ENCODE measurements at places on chromosomes 6 and 20.
A peak's percentile ranks its signal among the peaks of the same experiment; 100 is the strongest.

DNA sequence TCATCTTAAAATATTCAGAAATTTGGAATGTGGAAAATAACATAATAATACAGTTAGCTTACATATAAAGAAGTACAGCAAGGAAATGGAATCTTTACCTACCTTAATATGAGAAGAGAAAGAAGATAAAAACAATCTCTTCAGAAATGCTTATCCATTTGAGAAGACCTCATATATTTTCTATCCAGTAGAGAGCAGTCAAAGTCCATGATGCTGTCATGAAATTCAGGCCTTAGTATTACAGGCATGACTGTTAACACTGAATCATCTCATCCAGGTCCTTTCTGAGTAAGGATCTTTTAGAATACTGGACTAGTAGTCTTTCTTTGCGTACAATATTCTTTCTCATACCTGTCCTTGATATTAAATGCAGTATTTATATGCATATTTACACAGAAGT lies 713.4 kb downstream of the CD109 start:
- no peak for DNase-seq

DNA sequence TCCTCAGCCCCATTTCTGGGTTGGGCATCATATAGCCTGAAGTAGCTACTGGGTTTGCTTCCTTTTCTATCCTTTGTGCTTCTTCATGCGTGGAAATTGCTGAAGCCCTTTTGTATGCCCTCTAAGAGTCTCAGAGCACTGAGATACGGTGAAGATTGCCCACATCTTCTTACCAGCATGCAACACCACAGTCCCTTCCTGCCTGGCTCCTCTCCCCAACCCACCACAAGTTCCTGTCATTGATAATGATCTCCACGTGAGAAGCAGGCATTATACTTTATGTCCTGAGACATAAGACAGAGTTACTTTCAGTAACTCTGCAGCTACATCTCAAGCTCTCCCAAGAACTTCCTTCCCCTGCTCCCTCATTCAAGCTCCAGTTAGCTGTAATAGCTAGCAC lies 15.8 kb upstream of the PLCB4 start:
- no peak for DNase-seq

DNA sequence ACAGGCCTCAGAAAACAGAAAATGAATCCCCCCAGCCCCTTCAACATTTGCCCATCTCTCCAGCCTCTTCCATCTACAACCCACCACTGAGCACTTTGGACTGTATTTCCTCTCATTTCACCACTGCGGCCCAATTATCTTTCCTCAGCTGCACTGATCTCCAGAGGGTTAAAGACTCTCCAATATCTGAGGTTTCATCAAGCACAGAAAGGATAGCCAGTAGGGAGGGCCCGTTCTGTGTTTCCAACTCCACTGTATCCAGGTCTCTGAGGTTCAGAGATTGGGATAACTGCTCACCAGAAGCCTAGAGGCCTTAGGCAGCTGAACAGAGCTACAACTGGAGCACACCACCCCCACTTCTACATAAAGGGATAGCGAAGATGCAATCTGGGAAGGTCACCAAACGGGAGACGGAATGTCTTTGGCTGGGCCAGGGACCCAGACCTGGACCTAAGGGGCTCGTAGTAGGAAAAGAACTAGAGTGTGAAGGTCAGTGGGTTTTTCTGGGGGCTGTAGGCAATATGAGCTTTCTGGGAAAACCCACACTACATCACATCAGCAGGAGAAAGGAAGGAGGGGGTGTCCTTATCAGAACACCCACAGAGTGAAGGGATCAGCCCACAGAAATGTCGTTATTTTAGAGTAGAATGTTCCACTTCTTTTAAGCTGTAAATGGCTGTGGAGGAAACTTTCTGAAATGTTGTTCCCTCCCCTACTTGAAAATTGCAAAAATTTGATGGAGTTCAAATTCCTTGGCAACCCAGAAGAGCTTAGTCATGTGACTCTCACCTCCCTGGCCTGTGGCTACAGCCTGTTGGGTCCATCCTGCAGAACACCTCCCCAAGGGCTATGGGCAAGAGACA lies 7.3 kb downstream of the KCNK5 start:
- no peak for DNase-seq

- no peak for DNase-seq
Measured at GRCh38 chr6:39984051-39984450, 49.8 kb upstream of the MOCS1 start.

- no peak for DNase-seq
Measured at GRCh38 chr6:121851056-121851455, 415.6 kb downstream of the GJA1 start.

DNA sequence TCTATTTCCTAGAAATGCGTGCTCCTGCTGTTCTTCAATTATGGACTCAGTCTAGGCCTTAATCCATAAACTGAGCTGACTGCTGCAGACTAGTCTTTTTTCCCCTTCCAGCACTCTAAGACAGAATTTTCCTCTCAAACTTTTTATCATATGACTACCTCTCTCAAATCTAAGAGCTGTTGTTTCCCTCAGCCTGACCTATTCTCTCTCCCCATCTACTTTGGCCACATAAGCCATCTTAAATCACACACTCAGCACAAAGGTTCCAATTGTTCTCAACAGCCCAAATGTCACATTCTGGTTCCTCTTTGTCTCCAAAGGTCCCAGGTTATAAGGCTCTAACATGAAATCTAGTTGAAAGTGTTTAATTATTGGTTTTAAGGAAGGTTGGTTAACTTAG lies 85.2 kb downstream of the PRSS35 start:
- no peak for DNase-seq

DNA sequence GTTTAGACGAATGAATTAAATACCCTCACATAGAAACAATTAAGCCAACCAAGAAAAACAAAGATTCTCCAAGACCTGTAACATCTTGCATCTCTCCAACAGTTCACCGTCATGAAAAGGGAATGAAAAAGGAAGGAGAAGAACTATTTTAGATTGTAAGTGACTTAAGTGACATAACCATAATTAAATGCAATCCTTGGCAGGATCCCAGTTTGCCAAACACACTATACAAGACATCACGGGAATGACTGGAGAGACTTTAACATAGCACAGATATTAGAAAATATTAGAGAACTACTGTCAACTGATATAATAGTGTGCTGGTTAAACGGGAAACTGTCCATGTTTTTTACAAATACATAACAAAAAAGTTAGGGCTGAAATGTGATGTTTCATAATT lies 22.2 kb downstream of the EPB41L2 start:
- no peak for DNase-seq

- DNase-seq, result no peak
Measured at GRCh38 chr6:24848461-24848860, 49.7 kb upstream of the ARMH2 start.

DNA sequence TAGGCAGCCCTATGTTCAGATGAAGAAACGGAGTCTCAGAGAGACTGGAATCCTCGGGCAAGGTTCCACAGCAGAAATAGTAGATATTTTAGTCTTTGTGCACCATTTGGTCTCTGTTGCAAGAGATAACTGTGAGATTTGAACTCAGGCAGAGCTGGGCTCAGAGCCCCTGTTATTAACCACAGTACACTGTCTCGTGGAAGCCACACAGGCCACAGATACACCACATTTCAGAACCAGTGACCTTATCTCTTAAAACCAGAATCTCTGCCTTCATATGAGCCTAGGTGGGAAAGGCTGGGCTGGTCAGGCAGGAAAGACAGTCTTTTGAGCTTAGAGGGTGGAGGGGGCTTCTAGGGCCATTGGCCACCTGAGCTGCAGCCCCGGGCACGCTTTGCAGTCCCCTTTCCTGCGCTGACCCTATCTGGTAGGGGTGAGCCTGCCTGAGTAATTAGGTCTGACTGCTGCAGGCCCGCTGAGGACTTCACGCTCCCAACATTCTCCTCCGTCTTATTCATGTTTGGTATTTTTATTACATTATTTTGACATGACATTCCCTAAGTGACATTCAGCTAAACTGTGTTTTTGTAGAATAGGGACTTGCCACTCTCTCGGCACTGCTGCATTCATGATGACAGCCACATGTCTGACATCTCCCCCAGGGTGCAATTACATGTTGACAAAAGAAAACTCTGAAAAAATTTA lies 71.1 kb downstream of the KCNB1 start:
- no peak for DNase-seq

- no peak for DNase-seq
Measured at GRCh38 chr6:68559070-68559469, 76.0 kb upstream of the ADGRB3 start.

DNA sequence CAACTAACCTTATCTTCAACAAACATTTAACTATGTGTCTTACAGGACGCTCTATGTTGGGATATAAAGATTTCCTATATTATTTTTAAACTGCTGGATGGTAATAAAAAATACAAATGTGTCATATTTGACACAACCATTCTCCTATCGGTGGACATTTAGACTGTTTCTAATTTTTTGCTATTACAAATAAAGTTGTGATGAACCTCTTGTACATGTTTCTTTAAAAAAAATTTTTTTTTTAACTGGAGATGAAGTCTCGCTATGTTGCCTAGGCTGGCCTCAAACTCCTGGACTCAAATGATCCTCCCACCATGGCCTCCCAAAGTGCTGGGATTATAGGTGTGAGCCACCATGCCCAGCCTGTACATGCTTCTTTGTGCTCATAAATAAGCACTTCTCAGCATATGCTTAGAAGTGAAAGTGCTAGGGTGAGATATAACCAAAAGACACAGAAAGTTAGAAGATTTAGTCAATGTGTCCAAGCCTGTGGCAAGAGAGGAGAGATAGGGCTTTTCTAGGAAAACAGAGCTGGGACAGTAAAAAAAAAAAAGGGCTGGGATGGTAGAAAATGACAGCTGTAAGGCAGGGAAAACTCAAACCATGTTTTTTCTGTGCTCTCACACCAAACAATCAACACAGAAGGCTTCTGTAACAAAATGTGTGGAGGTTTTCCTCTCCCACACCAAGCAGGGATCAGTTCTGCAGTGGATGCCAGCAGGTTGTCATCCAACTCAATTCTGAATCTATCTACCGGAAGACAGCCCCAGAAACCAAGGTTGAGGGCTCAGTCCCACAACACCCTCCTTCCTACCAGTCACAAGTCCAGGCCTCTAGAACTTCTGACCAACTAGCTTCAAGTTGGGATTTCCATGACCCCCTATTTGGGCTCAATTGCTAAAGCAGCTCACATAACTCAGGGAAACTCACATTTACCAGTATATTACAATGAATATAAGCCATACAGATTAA lies 70.0 kb upstream of the SMIM29 start:
- no peak for DNase-seq

DNA sequence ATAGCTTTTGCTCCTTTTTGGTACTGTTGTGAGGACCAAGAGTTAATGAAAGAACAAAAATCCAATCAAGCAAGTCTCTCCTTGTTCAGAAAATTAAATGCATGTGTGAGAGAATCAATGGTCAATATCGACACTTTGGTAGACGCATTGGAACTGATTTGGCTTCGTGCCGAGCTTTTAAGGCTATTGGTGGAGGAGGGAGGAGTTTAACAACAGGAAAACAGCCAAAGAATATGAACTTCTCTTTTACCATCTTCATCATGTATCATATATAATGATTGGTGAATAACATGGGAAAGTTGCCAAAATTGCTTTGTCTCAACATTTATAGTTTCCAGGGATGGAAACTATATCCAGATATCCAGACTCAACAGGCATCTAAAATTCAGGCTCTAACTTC lies 266.5 kb upstream of the CITED2 start:
- DNase-seq, result no peak

GRCh38 chr6:118889163-118889562 lies 4.8 kb upstream of the ASF1A start:
- DNase-seq, result no peak

DNA sequence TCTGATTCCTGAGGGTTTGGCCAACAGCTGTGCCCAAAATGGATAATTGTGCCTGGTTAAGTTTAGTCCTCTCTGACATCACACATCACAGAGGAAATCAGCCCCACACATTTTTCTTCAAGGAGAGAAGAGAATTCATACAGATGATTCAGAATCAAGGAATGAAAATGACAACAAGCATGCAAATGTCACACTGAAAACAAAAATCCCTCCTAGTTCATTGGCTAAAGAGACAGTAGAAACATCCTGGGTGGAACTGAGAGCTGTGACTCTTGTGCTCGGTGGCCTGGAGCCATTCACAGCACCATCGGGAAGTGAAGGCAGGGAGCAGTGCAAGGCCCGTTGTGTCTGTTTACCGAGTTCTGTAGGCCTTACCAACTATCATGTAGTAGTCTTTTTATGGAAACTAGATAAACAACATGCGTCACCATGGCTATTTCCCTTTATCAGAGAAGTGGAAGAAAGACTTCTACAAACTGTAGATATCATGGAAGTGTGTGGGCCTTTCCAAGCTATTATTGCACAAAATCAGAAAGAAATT lies 81.7 kb upstream of the TENT5A start:
- DNase-seq, result no peak

DNA sequence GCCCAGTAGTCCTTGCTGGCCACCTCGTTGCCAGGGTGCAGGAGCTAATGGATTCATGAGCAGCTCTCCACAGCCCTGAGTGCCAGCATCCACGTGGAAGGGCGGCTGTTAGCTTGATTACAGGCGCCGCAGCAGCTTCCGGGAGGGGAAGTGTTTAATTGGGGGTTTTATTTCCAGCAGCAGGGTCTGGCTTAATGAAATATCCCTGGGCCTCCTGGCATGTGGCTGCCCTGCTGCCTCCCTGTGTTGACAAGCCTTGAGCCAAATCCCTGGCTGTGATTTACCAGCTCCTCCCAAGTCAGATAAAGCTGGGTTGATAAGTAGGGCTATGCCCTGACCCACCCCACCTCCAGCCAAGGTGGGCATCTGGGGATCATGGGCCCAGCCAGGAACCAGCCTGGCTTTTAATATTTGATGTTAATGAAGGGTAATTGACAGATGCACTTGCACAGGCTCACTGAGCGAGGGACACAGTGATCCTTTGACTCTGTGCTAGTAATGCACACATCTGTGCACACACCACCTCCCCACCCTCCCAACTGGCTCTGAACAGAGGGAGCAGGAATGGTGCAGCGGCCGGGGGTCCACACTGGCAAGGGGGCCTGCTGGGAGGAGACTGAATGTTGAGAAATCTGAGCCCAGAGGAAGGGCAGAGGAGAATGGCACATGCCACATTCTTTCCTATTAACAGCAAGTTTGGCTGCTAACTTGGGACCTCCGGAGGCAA lies 13.6 kb downstream of the GLP1R start:
- no peak for DNase-seq

- no peak for DNase-seq
Measured at GRCh38 chr6:134928151-134928900, 21.6 kb downstream of the ALDH8A1 start.

- DNase-seq, result no peak
Measured at GRCh38 chr20:50130356-50130723, 17.4 kb upstream of the UBE2V1 start.

DNA sequence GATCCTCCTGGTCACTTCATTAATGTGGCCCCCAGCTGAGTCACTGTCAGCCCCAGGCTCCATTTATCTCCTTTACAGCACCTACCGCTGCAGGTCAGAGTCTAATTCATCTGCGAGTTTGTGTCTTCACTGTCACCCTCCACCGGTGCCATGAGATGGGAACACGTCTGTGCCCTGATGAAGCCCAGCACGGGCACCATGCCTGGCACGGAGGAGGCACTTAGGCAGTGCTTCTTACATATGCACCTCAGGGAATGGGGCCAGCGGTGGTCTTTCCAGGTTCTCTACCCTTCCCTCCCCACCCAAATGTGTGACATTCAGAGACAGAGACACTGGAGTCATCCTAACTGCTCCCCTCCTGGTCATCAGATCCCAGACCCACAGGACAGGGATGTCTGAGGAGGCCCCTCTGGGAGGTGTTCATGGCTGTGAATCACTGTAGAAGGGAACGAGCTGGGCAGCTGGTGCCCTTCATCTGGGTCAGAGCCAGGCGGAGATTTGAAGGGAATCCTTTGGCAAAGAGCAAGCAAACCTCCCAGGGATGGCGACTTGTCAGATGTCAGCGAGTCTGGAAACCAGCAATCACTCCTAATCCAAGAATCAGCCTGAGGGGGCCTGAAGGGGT lies 364.6 kb downstream of the PREX1 start:
- DNase-seq, result no peak

- peak; percentile 54 for DNase-seq
Measured at GRCh38 chr20:58839474-58839874, 11.2 kb downstream of the GNAS-AS1 start.

All from stimulated activated naive CD8-positive, alpha-beta T cell treated with anti-CD3 and anti-CD28 coated beads, Interleukin-15, Interleukin-2, amounts not matched to agents 100 U/mL and 50 U/mL, for 24 hours (primary cell).